Stimulated activated CD4-positive, alpha-beta T cell treated with anti-CD3 and anti-CD28 coated beads, Interleukin-1b, Interleukin-23, amount 100 ng/mL, for 24 hours (primary cell): ENCODE measurements at places on chromosomes 3 and 15.

DNA sequence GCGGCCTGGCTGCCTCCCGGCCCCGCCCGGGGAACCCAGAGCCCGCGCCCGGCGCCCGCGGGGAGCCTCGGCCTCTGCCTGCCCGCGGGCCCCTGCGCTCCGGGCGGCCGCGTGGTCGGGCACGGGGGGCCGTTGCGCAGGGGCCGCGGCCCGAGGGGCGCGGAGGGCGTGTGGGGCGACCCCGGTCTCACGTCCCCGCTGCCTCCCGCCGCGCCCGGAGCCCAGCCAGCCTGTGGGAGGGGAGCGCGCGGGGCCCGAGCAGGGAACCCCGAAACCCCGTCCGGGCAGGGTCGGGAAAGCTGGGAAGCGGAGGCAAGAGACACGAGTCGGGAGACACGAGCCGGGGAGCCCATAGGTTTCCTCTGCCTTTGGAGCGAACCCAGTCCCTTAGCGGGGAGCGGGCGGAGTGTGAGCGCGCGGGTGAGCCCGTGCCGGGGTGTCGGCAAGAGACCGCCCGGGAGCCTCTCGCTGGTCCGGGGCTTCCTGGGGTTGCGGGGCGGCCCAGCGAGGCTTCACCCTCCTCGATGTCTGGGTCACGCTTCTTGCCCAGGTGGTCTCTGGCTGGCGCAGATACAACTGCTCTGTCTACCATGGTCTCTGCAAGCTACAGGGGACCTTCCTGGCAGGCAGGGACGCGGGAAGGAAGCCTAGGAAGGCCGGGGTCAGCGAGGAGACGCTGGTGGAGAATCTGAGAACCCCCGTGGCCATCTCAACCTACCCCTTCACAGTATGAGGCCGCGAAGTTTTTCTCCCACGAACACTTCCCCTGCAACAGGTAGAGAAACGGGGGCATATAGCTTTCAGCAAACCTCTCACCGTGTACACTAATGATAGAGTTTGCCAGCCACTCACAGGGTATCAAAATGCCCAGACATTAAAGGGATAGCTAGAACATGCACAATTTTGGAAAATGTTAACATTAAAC lies 586 bp downstream of the LRRK1 start:
- DNase-seq = no peak

GRCh38 chr3:36957063-36957462 lies 12.2 kb upstream of the TRANK1 start:
- no peak for DNase-seq

DNA sequence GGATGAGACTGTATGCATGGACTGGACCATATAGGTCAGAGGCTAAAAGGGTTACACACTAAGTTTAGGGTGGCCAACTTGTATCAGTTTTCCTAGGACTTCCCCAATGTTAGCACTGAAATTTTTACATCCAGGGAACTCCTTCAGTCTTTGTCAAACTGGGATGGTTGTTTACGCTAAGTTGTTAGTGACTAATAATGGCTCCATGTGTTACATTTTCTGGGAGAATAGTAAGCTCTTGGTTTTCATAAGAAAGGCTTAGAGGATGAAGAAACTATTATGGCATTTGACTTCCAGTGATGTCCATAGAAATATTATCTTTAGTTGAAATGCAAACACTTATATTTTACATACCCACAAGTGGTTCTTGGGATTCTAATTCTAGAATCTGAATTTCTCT lies 57.9 kb upstream of the ST3GAL6 start:
- no peak for DNase-seq

DNA sequence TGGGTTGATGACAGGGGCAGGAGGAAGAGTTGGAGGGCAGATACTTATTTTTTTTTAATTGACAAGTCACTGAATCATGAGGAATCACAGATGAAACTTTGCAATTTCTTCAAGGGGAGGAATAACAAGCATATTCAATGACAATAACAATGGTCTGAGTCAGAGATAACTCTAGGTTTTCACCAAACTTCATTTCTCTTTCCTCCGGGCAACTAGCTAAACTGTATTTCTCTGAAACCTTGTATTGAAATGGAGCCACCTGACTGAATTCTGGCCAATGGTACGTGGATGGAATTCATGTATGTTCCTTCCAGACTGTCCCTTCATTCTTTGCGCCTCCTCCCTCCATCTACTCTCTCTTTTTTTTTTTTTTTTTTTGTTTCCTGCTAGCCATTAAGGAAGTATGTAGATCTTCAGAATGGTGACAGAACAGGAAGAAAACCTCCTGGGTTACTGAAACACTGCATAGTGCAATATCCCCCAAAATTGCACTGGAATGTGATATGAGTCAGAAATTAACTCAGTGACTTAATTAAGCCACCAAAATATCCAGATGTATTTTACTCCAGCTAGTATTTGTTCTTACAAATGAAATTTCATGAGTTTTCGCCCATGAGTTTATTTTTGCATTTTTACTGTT lies 495.4 kb downstream of the OTOL1 start:
- no peak for DNase-seq
